ENCODE measurements at places on chromosomes 11 and 22. TPM values are rescaled to one million over a fixed set of nuclear protein-coding genes. Genes with fewer than 3 reads are reported as not detected.

DNA sequence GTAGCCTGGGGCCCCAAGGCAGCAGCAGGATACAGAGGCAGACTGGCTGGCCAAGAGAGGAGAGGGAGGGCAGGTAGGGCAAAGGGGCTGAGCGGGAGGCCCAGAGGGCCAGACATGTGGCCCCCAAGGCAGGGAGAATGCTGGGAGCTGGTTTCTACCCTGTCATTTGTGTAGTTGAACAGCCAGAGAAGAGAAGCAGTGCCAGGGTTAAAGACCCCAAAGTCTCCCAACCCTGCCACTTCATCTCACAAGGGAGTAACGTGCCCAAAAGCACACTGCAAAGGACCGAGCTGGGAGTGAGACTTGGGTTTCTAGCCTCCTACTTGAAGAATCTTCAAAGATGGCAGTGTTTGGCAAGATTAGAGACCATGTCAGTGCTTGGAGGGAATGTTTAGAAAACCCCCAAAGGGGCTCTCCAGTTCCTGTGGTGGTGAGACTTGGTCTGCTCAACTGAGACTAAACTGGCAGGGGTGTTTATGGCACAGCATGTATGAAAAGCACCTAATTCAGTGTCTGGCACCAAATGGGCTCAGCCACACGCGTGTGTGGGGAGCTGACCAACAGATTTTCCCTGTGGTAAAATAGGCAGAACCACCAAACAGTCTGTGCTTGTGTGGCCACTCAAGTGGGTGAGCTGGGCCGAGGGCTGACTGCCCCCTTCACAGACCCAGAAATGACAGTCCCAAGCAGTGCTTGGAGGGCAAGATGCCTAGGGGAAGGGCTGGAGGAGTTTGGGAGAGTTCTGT, 68.2 kb upstream of the CLTCL1 start:
- DNase-seq, result no peak

DNA sequence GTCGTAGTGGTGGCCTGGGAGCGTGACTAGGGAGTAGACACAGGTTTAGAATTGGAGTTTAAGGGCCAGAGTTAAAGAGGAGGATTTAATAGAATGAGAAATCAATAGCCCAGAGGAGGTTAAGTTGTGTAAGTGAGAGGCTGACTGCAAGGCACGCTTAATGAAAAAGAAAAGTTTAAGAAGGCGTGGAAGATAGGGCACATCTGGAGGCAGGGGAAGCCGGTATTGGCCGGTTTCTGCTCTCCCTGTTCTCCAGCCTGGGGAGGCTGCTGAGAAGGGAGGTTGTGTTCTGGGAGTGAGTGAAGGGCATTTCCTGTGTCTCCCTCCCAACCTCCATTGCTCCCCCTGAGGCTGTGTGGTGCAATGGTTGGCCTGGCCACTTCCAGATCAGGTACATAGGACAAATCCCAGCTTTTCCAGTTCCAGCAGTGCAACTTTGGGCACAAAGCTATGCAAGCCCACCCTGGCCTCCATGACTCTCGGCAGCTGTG, 6.3 kb downstream of the GRIK4 start:
- no peak for DNase-seq

DNA sequence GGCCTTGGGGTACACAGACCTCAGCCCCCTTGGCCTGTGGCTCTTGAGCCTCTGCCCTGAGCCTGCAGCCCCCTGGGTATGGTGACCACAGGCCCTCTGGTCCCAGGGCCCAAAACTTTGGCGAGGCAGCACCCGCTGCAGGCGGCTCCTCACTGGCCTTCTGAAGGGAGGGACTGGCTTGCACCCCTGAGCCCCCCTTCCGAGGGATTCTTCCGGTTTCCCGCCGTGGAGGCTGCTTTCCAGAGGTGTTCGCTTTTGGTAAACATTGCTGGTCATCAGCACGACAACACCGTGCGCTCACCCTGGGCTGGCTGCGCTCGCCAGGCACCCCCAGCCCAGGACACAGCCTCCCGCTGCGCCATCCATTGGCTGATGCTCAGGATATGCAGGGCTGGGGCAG, 42.0 kb downstream of the GRAMD4 start:
- no peak for DNase-seq

DNA sequence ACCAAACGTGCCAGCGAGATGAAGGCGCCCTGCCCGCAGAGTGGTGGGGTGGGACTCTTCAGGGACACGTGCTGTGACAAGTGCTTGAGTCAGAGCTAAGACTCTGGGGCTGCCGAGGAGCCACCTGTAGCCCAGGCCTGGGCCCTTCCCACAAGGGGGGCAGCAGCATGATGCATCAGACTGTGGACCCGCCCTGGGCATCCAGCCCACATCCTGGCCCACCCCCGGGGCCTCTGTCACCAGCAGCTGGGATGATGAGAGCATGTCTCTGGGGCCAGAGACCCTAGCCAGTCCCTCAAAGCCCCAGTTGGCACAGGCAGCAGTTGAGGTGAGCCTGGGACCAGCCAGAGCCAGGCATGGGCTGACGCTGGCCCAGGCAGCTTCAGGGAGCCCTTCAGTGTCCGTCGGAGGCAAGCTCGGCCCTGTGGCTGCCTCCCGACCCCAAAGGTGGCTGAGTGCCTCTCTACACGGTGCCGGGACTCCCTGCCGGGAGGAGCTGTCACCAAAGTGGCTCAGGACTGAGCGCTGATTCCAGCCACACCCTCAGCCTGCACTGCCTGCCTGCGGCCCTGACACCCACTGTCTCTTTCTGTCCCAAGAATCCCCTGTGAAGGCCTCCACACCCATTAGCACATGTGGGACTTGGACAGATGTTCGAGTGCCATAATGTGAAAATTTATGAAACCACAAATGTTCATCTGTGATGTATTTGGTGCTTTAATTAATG, 41.3 kb downstream of the CDKN1C start:
- no peak for DNase-seq

FGF19 gene
- 0.13 TPM for total RNA-seq

DNA sequence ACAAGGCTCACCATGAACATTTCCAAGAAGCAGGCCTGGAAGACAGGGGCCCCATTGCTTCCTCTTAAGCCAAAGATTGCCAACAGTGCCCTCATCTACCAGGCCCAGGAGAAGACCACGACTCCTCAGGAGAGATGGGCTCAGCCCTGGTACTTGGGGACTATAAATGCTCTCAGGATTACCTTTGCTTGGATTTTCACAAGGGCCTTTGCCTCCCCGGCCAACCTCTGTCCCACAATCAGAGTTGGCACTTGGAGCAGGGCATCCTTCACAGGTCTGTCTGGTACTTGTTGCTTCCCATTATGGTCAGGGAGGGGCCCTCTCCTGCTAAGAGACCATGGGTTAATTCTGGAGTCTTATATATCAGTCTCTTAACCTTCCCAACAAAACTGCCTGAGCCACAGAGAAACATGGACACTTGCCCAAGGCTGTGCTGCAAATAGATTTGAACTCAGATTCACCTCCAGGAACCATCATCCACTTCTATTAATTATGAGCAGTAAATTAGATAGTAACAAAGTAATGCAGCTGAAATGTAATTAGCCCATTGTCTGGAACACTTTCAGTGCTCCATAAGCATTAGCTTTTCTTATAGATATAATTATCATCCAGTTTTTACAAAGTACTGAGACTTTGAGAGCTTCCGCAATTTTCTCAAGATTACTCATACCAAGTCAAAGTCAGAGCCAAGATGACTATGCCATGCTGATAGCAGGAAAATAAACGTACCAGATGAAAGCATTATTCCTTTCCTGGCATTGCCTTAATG, 33.5 kb downstream of the POU2AF3 start:
- DNase-seq, result no peak

GRCh38 chr22:27877501-27877900, 41.6 kb downstream of the PITPNB start:
- DNase-seq, result no peak

GRCh38 chr11:121415856-121416255, 36.3 kb upstream of the SORL1 start:
- DNase-seq, result no peak

CEND1 gene
- not detected for total RNA-seq

GRCh38 chr11:119745776-119746535, 17.0 kb upstream of the NECTIN1 start:
- no peak for DNase-seq

DNA sequence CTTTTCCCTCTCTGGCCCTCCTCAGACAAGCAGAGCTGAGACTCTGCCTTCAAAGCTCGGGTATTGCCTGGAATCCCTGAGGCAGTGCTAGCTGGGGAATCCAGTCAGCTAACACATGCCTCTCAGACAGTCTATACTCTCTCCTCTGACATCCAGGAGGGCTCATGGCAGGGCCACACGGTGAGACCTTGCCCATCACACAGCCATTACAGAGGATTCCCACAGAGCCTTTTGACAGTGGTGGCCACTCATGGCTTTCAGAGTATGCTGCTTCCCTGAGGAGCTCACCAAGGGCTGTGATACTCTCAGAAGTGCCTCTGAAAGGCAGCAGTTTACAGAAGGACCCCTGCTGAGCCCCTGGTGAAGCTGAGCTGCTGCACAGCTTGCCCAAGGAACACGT, 165.3 kb downstream of the RRAS2 start:
- no peak for DNase-seq

TMEM191C gene
- 0.27 TPM for total RNA-seq

Data from SK-MEL-5 (cell line).